ENCODE measurements at places on chromosomes 5 and 9.

DNA sequence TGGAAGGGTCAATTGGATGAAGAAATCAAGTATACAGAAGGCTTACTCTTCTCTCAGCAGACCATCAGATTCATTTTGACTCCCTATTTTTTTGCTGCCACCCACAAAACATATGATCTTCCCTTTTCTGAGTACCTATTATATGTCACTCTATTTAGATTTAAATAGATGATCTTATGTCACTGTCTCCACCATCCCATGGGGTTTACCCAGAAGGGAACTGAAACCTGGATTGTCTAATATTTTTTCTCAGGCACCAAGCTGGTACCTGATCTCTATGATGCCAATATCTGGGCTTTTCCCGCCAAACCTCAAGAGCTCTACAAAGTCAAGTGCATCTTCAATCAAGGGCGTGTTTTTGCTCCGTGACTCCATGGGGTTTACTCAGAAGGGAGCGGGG, 118.7 kb downstream of the GAS1 start:
- DNase-seq: no peak
- no peak overlapping the region for H3K4me3 ChIP-seq
- no peaks in the 10 kb centered on the region for H3K36me3 ChIP-seq

GRCh38 chr9:124088476-124088837, 76.9 kb downstream of the LHX2 start:
- no peak for DNase-seq
- H3K4me1 ChIP-seq: no peaks in the 10 kb centered on the region
- no peaks in the 10 kb centered on the region for H3K27me3 ChIP-seq
- no peak overlapping the region for H3K4me3 ChIP-seq
- H3K27ac ChIP-seq: no peak overlapping the region

DNA sequence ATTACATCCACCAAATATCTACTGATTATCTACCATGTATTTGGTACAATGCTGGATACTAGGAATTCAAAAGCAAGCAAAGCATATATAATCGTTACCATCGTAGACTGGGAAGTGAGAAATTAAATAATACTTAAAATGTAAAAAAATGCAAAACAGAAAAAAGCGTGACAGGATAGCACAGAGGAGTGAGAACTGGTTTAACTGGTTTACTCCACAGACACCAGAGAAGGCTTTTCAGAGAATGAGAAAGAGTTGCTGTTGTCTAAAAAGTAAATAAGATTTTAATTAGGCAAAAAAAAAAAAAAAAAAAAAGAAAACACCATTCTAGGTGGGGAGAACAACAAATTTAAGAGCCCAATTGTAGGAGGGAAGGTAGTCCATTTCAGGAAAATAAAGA, 657.9 kb upstream of the ST8SIA4 start:
- H3K4me1 ChIP-seq: no peaks in the 10 kb centered on the region
- no peak overlapping the region for H3K27ac ChIP-seq
- no peak for DNase-seq
- no peaks in the 10 kb centered on the region for H3K27me3 ChIP-seq

GRCh38 chr5:123844873-123845272, 332.9 kb downstream of the CSNK1G3 start:
- no peaks in the 10 kb centered on the region for H3K36me3 ChIP-seq
- DNase-seq: no peak
- no peak overlapping the region for H3K4me3 ChIP-seq
- no peak overlapping the region for H3K27ac ChIP-seq
- H3K27me3 ChIP-seq: no peaks in the 10 kb centered on the region

DNA sequence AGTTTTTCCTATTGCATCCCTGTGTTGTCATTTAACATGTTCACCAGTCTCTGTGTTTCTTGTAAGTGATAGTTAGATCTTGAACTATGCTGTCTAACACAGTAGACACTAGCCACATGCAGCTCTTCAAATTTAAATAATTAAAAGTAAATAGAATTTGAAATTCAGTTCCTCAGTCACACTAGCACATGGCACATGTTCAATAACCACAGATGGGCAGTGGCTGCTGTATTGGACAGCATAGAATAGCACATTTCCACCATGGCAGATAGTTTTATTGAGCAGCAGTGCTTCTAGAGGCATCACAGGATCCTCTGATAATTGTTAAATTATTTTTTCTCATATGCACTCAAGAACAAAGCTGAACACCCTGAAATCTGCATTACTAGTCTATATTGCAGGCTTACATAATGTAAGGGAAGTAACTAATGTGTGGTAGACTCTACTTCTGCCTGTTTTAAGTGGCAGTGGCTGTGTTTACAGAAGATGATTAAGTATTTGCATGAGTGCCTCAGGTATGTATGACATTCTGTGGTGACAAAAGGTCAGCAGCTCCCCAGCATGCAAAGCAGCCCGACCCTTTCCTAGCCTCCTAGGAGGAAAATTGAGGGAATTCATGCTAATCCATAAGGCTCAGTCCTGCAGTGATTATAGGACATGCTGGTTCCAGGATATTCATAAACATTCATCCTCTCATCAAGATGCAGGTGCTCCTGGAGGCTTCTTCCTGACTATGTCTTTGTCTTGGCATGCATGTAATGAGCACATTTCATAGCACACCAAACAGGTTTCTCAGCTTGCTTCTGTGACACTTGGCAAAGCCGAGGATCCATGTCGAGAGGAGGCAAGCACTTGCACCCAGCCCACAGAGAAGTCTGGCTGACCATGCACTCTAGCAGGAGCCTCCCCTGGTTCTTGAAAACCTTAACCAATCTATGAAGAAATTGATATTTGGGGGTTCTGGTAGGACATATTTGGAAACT, 45.5 kb downstream of the SH3RF2 start:
- H3K27me3 ChIP-seq: no peaks in the 10 kb centered on the region
- H3K4me3 ChIP-seq: no peak overlapping the region
- H3K4me1 ChIP-seq: peaks cover 5% of the 10 kb centered on the region

DNA sequence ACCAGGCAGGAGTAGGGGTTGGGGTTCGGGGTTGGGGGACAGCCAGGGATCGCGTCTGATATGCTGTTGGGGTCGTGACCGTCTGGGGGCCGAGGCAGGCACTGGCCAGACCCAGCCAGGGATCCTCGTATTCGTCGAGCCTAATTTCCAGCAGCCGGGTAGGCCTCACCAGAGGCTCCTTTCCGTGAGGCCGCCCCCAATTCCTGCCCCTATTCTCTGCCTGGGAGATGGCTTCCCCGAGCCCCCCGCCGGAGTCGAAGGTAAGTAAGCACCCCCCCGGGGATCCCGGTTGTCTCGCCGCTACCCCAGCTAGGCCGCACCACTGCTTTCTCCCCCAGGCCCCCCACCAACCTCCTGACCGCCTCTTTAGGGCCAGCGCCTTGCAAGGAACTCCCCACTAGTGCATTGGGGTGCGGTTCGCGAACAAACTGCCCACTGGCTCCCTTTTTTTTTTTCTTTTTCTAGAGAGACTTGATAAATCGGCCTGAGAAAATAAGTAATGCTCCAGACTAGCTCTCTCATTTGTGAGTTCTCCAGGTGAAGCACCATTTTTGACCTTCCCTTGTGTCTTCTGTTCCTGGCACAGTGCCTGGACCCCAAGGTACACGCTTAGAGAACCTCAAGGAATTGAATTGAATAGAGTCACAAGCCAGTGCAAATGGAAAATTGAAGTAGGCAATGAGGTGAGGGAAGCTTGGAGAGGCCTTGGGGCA, 435 bp downstream of the ZNF189 start:
- no peaks in the 10 kb centered on the region for H3K4me1 ChIP-seq
- peak overlapping the region; percentile 87 for H3K27ac ChIP-seq
- no peaks in the 10 kb centered on the region for H3K27me3 ChIP-seq
- H3K4me3 ChIP-seq: peak overlapping the region; percentile 80

DNA sequence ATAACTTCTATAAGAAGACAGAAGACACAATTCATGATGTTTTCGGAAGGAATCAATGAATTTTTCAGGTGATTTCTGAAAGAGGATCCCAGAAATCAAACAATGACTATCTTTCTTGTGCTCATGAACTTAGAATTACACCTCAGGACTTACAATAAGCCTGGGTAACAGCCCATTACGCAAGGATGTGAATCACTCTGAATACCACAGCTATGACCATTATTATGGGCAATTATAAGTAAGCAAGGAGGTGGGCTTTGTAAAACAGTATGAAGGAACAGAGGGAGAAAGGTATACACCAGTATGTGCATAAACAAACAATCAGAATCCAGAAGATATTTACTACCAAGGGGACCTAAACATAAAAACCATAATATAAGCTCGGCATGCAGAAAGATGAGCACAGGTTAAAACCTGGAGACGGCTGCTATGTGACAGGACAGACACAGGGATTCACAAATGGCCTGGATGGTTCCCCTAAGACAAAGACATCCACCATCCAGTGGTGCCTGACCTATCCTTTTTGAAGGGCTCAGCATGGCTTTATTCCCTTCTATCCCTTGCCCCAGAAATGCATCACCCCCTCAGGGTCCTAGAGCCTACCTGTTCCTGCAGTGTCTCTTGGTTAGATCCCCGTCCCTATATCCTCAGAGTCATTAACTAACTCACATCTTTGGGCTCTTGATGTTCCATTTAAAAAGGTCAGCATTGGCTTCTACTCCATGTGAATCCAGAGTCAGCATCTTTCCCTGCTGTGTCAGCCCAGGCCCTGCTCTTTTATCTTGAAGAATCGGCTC, 21.8 kb upstream of the PPP2CA start:
- H3K4me3 ChIP-seq: no peak overlapping the region
- no peak for DNase-seq
- H3K36me3 ChIP-seq: no peaks in the 10 kb centered on the region
- no peaks in the 10 kb centered on the region for H3K27me3 ChIP-seq
- H3K4me1 ChIP-seq: no peaks in the 10 kb centered on the region
- peak overlapping the region; percentile 75 for H3K27ac ChIP-seq

DNA sequence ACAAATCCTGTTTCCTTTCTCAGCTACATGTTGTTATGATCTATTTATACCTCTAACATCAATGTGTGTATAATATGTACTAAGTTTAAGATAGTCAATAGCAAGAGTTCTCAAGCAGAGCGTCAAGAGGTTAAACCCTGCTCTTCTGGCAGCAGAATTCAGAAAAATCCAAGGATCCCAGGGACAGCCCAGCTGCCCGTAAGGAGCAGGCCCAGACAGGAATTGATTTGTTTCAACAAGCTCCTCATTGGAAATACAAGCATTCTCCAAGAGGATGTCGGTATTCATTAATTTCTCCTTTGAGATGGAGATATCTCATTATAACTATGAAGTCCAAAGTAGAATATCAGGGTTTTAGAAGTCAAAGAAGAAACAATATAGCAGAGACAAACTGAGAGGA, 14.9 kb downstream of the EFNA5 start:
- H3K4me3 ChIP-seq: no peak overlapping the region
- H3K4me1 ChIP-seq: no peaks in the 10 kb centered on the region
- no peaks in the 10 kb centered on the region for H3K27me3 ChIP-seq
- no peaks in the 10 kb centered on the region for H3K36me3 ChIP-seq

- DNase-seq: no peak
- no peak overlapping the region for H3K27ac ChIP-seq
- no peaks in the 10 kb centered on the region for H3K27me3 ChIP-seq
Measured at GRCh38 chr5:75365740-75366139, 28.7 kb downstream of the HMGCR start.

DNA sequence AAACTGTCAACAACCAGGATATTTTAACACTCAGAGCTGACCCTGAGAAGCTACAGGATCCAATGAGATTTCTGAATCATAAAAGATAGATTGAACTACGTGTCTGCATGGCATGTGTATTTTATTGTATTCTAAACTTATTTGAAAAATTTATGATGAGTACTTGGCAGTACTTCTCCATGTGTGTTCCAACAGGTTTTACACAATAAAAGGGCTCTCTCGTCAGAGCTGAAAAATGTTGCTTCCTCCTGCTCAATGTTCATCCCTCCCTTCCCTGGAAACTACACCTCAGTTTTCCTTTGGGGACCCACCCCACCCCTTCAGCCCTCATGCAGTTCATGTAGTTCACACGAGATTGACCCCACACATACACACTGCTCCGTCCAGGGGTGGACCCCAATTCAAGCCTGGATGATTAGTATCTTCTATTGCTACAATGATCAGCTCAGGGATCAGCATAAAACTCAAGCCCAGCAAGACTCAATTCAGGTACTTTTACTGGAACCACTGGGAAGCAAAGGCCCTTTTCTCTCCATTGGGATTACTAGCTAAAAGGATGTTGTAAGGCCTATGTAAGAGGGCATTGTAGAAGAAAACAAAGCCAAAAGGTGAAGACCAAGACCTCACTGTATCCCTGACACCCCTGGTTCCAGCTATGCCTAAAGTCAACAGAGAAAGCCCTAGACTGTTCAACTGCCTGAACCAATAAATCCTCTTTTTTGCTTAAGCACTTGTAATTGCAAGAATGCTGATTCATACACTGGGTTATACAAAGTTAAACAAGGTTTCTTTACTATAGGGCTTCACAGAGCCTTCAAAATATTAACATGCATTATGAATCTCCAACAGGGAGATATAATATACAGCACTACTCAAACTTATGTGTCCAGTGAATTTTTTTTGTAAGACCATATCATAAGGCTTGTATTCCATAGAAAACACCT, 112.6 kb downstream of the SAXO1 start:
- no peaks in the 10 kb centered on the region for H3K4me1 ChIP-seq
- DNase-seq: no peak
- no peaks in the 10 kb centered on the region for H3K36me3 ChIP-seq
- no peak overlapping the region for H3K27ac ChIP-seq
- H3K4me3 ChIP-seq: no peak overlapping the region

DNA sequence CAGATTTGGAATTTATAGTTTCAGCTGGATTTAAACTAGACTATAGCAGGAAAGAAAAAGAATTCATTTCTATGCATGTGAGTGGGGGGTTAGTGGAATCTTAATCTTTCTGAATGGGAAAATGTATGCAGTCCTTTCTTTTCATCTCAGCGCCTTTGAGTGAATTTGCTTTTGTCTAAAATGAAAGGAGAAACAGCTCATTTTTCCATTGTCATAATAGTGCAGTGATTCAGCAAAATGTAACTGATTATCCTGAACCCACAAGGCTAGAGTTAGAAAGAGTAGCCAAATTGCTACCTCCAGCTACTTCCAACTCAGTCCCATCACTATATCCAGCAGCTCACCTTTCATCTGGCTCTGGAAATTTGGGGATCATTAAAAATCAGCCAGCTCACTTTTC, 134.4 kb downstream of the ADAMTSL1 start:
- no peak overlapping the region for H3K27ac ChIP-seq
- H3K36me3 ChIP-seq: no peaks in the 10 kb centered on the region
- no peaks in the 10 kb centered on the region for H3K4me1 ChIP-seq
- no peak for DNase-seq
- no peak overlapping the region for H3K4me3 ChIP-seq

DNA sequence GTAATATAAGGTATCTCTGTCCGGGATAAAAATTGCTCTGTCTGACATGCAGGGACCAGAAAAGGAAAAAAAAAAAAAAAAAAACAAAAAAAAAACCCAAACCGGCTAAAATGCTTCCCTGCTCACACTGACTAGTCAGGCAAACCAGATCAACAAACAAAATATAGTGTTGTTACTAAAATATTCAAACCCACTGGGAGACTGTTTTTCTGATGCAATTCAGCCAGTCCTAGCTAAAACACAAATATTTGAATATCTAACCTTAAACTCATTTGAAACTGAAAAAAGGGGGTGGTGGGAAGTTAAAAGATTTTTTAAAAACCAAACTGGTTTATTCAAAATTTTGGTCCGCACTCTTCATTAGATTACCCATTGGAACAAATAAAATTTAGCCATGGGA, 61.0 kb downstream of the APBA1 start:
- H3K4me3 ChIP-seq: no peak overlapping the region
- H3K4me1 ChIP-seq: no peaks in the 10 kb centered on the region
- no peaks in the 10 kb centered on the region for H3K36me3 ChIP-seq
- H3K27me3 ChIP-seq: no peaks in the 10 kb centered on the region

GRCh38 chr9:70525519-70525918, 111.1 kb upstream of the KLF9 start:
- no peak overlapping the region for H3K27ac ChIP-seq
- no peak for DNase-seq
- no peaks in the 10 kb centered on the region for H3K27me3 ChIP-seq
- H3K36me3 ChIP-seq: no peaks in the 10 kb centered on the region
- no peaks in the 10 kb centered on the region for H3K4me1 ChIP-seq

All from breast epithelium (tissue), 4 donors.